ENCODE measurements at places on chromosomes 5 and 9. TPM values are rescaled to one million over a fixed set of nuclear protein-coding genes. Genes with fewer than 3 reads are reported as not detected.

GRCh38 chr5:111083323-111083722, 8.8 kb upstream of the WDR36 start:
- no peak for DNase-seq

DNA sequence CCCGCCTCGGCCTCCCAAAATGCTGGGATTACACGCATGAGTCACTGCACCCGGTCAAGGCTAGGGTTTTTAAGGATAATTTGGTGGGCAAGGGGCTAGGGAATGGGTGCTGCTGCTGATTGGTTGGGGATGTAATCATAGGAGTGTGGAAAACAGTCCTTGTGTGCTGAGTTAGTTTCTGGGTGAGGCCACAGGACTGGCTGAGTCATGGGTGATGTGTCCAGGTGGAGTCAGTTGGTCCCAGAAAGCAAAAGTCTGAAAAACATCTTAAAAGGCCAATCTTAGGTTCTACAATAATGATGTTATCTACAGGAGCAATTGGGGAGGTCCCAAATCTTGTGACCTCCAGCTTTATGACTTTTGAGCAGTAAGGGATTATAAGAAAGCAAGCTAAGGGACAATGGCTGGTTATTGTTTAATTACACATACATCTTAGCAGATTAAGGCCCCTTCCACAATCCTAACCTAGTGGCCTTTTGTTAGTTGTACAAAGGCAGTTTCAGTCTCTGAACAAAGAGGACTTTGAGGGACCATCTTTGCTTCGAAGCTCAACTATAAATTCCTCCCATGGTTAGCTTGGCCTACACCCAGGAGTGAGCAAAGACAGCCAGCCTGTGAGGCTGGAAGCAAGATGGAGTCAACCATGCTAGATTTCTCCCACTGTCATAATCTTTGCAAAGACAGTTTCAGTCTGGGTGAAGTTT, 5.5 kb upstream of the AOPEP start:
- DNase-seq: no peak

GRCh38 chr9:124812441-124812876, 35.5 kb downstream of the OLFML2A start:
- no peak for DNase-seq

DNA sequence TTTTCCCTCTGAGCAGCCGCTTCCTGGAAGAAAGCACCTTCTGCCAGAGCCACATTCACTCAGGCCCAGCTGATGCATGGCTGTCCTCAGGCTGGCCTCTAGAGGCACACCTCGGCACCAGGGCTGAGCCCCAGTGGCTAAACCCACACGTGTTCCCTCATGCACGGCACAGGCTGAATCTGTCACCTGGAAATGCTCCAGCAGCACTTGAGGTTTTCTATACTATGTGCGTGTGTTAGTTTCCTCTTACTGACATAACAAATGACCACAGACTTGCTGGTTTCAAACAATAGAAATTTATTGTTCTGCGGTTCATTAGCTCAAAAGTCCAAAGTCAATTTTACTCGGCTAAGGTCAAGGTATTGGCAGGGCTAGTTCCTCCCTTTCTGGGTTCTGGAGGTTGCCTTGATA, 141.4 kb downstream of the LRRC70 start:
- DNase-seq: peak; percentile 3

GRCh38 chr9:98192503-98193335, at the start of gene CORO2A:
Gene CORO2A, minus strand, starts transcription at chr9:98192637. Its CDS starts 34,977 bp downstream, at chr9:98157660.
- DNase-seq: peak; percentile 83

DNA sequence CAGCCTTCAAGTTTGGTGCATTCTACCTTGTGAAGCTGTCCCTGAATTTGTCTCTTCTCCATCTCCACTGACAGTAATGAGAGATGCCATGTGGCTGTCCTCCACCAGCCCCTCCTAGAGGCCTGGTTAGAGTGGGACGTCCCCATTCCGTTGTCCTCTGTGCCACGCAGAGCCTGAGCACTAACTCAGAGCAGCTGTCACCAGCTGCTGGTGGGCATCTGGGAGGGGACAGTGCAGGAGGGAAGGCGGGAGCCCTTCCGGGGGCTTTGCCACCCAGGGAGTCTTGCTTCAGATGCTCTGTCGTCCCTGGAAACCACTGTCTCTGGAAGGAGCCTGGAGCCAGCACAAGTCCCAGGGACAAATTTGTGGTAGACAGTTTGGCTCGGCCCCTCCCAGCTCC, 78.6 kb downstream of the PDZD2 start:
- DNase-seq: no peak

DNA sequence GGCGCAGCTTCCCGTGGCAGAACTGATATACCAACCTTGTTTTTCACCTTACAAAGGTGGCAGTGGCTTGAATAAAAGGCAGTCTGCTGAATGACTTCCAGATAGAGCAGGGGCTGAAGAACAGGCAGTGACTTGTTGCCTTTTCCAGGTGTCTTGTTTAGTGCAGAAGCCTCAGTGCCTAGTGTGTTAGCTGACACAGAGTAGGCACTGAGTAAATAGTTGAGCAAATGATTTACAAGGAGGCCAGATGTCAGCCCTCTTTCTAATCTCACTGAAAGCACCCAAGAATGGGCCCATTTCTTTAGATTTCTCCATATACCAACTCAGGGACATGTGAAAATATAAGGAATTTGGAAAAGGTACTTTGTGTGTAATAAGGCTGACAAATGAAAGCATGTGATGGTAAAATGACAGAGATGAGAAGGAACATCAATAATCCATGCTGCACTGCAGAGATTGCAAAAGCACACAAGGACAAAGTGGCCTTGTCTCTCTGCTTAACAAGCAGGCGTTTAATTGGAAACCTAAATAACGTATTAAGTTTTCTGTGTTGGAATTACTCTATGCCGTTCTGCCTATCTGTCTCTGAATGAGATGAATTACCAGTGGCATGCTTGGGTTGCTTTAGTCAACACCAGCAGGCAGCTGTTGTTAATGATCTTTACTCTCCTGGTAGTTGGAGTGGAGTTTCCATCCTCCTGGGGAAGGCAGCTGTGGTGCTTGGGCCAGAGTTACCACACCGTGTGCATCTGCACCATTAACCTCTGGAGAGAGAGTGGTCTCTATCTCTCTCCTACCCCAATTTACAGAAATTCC, 360.1 kb upstream of the C9orf72 start:
- DNase-seq: no peak

DNA sequence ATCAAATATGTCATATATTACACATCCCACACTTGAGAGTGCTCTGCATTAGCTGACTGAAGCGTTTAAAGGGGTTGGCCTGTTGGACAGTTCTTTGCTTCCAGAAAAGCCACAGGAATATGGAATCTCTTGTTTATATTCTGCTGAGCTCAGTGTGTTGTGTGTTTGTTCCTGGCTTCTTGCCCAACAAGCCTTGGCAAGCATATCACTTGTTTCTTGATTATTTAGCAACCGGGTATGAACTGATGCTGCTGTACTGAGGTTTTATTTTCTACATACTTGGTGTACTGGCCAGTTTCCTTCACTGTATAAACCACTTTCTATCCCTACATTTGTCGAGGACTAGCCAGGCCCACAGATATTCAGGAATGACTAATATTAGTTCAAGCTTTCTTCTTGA, 378.9 kb downstream of the KCTD16 start:
- DNase-seq: no peak

DNA sequence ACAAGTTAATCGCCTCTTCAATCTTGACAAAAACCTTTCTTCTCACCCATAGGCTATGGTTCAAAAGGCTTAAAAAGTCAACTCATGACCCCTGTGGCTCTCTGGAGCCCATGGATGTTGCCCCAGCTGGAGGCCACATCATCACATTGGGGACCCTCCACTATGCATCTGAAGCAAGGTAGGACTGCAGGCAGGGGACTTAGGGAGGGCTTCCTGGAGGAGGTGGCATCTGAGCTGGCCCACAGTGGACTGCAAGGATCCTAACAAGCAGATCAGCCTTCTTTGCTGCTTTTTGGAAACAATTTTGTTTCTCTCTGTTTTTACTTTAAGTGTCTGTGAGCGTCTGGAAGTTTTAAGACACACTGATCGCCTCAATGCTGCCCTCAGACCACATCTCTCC, 234.7 kb downstream of the HSPA4 start:
- DNase-seq: no peak

GRCh38 chr5:407051-407450, 35.9 kb upstream of the EXOC3 start:
- DNase-seq: no peak

DNA sequence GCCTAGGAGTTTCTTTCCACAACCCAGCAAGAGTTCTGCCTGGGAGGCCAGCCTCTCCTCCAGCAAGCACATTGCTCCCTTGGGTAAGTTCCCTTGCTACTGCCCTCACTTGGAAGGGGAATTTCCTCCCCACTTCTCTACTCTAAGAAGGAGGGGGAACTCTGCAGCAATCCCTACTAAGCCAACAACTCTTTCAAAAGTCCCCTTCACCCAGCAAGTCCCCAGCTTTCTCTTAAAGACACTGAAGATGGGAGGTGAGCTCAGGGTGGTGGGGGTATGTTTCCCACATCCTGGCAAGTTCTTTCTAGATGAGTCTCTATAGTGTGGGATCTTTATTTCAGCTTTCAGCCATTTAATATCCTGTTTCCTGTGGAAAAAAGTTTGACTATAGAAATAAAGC, 49.0 kb downstream of the PDE8B start:
- DNase-seq: no peak

DNA sequence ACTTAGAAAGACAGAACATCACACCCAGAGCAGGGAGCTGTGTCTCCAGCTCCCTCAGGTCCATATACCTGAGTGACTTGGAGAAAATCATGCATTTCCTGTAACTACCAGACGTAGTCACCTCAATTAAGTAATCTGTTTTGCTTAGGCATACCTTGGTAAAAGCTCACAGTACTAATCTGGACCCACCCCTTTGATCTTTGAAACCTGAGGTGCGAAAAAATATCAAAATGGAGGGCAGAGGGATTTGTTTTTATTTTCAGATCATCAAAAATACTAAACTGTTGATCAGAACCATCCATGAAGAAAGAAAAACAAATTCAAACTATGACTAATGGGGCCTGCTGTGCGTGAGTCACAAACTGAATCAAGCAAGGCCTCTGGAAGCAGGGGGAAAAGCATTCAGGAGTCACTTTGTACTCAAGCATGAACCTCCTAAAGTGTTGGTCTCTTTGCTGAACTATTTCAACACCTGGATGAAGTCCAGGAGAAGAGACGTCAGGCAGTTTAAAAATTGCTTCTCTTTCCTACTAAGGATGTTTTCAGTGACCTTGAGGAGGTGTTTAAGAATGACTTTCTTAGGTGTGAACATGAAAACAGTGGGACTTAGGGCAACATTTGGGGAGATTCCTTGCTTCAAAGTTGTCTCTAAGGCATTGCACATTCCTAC, 76.3 kb downstream of the MUSK start:
- no peak for DNase-seq

GRCh38 chr9:129336601-129337331, 158.7 kb upstream of the IER5L start:
- peak; percentile 40 for DNase-seq

GRCh38 chr5:159752622-159753275, 163.5 kb upstream of the ADRA1B start:
- DNase-seq: no peak

GRCh38 chr5:112548246-112548881, 129.3 kb upstream of the EPB41L4A start:
- DNase-seq: no peak

DNA sequence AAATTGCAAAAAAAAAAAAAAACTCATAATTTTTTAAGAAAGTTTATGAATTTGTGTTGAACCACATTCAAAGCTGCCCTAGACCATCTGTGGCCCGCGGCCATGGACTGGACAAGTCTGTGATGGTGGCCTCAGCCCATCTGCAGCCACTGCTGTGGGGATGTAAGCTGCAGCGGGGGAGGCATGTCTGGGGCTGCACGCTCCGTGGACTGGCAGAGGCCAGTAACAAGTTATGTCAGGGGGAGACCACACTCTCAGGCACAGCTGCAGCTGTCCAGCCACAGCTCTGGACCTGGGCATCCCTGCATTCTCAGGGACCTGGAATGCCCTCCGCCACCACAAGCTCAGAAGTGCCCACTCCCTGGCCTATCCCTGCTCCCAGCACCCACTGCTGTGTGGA, 1272.3 kb upstream of the CDH9 start:
- DNase-seq: no peak

DNA sequence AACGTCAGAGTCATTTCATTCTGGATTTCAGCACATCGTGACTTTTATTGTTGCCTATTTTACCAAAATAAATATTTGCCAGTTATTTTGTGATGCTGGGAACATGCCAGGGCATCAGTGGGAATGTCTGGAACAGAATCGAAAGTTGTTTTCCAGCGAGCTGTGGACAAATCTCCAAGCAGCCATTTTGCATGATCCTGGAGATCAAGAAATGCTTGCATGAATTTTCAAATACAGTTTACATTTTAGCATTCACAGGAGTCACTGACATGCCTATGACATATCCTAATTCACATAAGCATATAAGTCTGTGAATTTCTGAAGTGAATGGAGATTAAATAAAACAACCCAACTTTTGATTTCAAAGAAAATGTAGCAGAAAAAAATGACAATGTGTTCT, 119.4 kb downstream of the VCAN start:
- no peak for DNase-seq

GRCh38 chr9:99748676-99749075, 73.0 kb upstream of the NR4A3 start:
- DNase-seq: no peak

- no peak for DNase-seq
Measured at GRCh38 chr5:118378959-118379358, 609.4 kb downstream of the DTWD2 start.

DNA sequence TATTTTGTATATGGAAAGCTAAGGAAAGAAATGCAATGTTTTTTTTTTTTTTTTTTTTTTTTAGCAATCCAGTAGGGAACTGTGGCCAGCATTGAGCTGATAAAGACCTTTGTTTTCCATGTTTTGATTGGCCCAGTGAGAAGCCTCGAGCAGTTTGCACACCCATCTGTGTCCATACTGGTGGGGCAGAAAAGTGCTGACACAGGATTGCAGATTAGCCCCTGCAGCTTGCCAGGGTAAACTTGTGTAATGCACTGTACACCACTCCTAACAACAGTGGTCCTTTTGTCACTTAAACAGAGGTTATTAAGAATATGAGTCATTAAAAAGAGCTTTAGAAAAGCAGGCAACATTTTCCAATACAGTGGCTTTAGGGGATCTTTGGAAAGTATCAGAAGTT, 132.8 kb upstream of the CDKN2B start:
- no peak for DNase-seq

GRCh38 chr5:152953788-152954483, 536.5 kb upstream of the GRIA1 start:
- no peak for DNase-seq

GRCh38 chr5:158966716-158967115, 133.0 kb downstream of the EBF1 start:
- DNase-seq: no peak

GRCh38 chr5:113233606-113234005, 201.2 kb downstream of the TSSK1B start:
- DNase-seq: no peak

- no peak for DNase-seq
Measured at GRCh38 chr9:115756736-115757135, 396.9 kb upstream of the PAPPA start.

- DNase-seq: no peak
Measured at GRCh38 chr5:122040636-122041302, 37.3 kb downstream of the LOX start.

GRCh38 chr9:132401824-132402223, 4.8 kb downstream of the TTF1 start:
- DNase-seq: no peak

Gene MEF2C
- 0.09 TPM for total RNA-seq

Gene SLC22A4
- 1.5 TPM for total RNA-seq

Gene BARX1
- 9.1 TPM for total RNA-seq

Gene SH3PXD2B
- total RNA-seq: 0.64 TPM

Gene LHX3
- total RNA-seq: 0.11 TPM

Gene KCNIP1
- total RNA-seq: not detected

Gene FAM151B
- total RNA-seq: 0.14 TPM

Gene FRRS1L
- total RNA-seq: not detected

Gene DMGDH
- total RNA-seq: not detected

Gene ARHGAP26
- total RNA-seq: 15.7 TPM

Gene FGF18
- 0.36 TPM for total RNA-seq

Gene PCDHGB5
- total RNA-seq: not detected
